NCI-H2081 (cell line): ENCODE measurements at places on chromosomes 12 and 14.

GRCh38 chr14:63642656-63643382, 1.1 kb upstream of the WDR89 start:
- no peak for DNase-seq

DNA sequence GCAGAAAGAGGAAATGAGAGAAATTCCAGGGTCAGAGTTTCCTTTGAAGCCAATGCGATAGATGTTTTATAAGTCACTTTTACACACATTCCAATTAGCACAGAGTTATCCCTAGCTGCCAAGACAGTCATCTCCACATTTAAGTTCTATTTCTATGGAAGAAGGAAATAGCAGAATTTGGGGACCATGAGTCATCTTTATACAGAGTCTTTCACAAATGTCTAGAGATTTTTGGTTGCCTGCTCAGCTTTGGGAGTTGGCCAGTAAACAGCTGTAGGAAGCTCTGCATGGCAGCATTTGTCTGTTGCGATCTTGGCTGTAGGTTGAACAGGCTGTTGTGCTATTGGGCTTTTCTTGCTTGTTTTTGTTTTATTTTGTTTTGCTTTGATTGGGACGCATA, 884.3 kb downstream of the GALC start:
- no peak for DNase-seq

GRCh38 chr14:76664790-76665189, 96.5 kb upstream of the VASH1 start:
- DNase-seq: no peak

DNA sequence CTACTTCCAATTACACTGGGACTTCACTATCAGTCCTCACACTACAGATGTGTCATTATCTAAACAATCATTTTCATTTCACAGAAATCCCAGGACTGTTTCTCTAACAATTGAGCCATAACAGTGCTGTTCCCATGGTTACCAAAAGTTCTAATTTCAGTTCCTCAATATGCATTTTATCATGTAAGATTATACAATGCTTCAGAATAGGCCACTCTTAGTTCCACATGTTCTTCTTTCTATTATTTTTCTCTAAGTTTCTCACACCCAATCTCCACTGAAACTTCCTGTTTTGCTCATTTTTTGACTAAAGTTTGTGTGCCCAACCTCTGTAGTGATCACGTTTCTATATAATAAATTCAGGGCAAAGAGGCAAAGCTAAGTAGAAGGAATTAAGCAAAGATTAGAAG, 185.8 kb downstream of the DUSP6 start:
- DNase-seq: no peak

GRCh38 chr12:72605975-72606374, 333.8 kb downstream of the TRHDE start:
- DNase-seq: peak; percentile 73

DNA sequence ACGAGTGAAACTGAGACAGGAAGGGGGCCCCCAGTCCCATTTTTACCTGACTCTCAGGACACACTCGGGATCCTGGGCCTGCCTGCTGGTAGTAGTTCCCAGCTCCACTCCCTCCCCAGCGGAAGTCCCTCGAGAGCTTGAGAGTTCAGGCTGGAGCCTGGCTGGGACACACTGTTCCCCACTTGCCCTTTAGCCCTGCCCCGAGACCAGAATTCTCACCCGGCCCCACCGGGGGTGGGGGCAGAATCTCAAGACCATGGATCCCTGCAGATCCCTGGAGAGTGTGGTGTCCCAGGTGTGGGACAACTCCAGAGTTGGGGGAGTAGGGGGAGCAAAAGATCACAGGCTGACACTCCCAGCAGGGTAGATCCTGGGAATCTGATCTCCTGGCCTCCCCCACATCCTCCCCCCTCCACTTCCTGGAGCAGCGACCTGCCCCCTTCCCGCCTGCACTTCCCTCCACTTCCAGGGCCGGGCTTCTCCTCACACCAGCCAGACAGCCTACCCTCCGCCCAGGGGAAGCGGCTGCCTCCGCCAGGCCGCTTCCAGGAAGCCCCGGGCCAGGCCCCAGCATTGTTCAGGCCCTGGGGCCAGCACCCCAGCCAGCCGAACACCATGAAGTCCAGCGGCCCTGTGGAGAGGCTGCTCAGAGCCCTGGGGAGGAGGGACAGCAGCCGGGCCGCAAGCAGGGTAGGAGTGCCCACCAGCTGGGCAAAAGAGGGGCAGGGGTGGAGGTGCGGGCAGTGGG, at the start of gene TNS2:
TSS of gene TNS2 (plus strand) at position 495 of the 748 bp plus-strand sequence. CDS start at position 616, 121 bp downstream.
- DNase-seq: peak; percentile 34

GRCh38 chr14:59406454-59407245, 58.5 kb downstream of the GPR135 start:
- DNase-seq: no peak

- DNase-seq: no peak
Observed at GRCh38 chr12:105600911-105601545, 270.5 kb downstream of the C12orf75 start.

- no peak for DNase-seq
Observed at GRCh38 chr12:78155546-78155945, 324.9 kb downstream of the NAV3 start.

GRCh38 chr12:13425766-13426165, 229.2 kb downstream of the EMP1 start:
- DNase-seq: no peak

DNA sequence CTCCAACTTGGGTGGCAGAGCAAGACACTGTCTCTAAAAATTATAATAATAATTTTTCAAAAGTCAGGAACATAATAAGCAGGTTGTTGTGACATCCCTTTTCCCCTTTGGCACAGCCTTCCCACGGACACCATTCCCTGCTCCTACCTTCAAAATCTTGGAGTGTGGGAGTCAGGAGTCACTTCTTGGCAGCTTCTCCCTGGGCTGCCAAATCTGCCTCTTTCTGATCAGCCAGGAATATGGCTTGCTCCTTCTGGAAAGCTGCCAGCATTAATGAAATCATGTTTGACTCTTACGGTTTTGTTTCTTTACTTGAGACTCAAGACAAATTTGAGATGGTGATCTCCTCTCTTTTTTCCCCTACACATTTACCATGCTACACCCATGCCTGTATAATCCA, 391.4 kb upstream of the SYT1 start:
- no peak for DNase-seq

DNA sequence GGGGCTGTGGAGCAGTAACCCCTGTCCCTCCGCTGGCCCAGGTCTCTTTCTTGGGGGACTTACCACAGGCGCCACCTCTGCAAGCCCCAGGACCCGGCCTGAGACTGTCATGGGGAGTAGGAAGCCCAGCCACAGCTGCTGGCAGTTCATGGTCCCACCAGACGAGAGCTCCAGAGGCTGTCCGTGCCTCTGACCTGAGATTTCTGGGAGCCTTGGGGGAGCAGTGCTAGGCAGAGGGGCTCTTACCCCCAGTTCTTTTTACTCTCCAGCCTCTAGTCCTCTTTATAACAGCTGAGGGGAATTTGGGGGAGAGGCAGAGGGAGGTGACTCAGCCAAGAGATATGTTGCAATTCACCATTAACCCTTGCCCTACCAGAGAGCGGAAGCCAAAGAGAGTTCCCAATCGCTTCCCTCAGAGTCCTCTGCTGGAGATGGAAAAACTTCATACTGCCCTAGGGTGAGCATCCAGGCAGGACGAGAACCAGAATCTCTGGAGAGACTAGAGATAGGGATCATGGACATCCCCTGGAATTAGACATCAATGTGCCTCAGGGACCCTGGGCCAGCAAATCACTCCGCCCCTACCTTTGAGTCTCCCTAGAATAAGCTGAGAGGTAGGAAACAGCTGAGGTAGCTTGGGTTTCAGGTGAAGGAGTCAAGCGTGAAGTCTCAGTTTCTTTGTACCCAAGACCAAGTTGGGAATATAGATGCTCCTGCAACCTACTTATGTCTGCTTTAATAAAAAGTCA, at the start of gene MMP19:
TSS of gene MMP19 (minus strand) at position 256 of the 749 bp plus-strand sequence. CDS start at position 150, 106 bp downstream.
- DNase-seq: no peak

DNA sequence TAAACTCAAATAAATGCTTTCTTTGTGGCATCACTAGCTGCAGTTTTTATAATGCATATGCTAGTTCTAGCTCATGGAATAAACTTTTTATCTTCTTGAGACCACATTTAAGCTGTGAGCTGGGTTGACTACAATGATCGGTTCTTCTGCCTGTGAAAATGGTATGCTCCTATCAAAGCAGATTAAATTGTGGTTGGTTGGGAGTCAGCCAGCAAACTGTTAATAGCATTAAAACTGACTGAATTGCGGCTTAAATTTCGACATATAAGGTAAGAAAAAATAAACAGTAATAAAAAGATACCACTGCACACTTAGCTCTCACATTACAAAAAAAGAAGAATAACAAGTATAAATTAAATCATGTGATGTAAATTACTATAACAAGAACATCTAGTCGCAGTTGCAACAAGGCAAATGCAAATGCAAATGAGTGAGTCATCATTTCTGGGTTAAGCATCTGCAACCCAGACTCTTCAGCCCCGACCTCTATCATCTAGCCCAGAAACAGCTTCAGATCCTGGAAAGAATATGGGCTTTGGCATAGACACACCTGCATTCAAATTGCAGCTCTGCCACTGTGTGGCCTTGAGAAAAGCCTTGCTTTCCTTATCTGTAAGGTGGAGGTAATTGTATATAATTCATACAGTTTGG, 19.8 kb upstream of the DHRS7 start:
- DNase-seq: no peak

- no peak for DNase-seq
Observed at GRCh38 chr12:53719649-53720048, 7.6 kb downstream of the CALCOCO1 start.

GRCh38 chr12:12428961-12429657, 72.2 kb downstream of the BORCS5 start:
- no peak for DNase-seq

DNA sequence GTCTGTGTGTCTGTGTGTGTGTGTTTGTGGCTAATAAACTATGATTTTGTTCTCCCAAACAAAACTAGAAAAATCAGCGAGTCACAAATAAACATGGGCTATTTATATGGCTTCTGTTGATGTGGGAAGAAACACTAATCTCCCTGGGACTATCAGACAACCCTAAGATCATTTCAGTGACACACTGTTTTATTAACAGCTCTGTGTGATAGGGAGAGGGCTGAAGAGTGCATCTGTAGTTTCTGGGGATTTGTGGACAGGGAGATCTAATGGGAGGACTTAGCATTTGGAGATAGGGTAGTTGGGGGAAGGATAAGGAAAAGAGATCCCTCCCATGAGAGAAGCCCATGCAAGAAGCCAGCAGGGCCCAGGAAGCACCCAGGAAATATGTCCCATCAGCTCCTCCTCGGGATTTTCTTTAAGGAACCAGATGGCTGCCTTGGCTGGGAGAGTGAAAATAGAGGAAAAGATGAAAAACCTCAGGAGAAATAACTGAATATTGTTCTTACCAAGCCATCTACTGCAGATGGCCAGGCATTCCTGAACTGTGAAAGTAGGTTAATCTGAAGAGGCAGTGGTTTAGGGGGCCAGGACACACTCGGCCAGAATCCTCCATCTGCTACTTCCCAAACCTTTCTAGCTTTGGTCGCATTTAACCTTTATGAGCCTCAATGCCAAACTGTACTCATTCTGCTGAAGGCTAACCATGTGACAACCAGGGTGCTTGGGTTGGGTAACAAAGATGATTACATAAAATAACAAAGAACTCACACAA, 253.4 kb downstream of the BTG1 start:
- DNase-seq: no peak

- peak; percentile 20 for DNase-seq
Observed at GRCh38 chr14:70807898-70808415, 1.4 kb downstream of the MAP3K9 start.

- no peak for DNase-seq
Observed at GRCh38 chr12:16197600-16197999, 79.9 kb downstream of the SLC15A5 start.

GRCh38 chr12:56631790-56632700, 1.9 kb upstream of the BAZ2A start:
- DNase-seq: peak; percentile 49

DNA sequence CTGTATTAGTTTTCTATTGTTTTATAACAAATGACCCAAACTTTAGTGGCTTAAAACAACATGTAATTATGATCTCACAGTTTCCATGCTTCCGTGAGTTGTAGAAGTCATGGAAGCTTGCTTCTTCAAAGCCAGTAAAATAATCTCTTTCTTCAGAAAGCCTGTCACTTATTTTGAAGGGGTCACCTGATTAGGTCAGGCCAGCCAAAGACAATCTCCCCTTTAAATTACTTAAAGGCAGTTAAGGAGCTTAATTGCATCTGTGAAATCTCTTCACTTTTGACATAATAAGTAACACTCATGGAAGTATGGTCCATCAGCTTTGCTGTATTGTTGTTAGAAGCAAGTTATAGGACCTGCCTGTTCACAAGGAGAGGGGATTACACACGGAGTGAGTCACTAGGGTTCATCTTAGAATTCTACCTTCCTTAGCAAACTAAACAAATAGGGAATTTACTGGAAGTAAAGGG, 89.8 kb downstream of the FAR2 start:
- no peak for DNase-seq

DNA sequence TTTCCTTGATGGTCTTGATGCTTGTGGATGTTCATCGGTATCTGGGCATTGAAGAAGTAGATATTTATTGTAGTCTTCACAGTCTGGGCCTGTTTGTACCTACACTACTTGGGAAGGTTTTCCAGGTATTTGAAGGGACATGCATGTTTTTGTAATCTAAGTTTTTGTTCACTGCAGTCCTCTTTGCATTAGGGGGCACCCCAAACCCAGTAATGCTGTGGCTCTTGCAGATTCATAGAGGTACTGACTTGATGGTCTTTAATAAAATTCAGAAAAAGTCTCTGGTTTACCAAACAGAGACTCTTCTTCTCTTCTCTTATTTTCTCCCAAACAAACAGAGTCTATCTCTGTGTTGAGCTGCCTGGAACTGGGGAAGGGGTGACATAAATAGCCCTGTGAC, 150.9 kb upstream of the SLC16A7 start:
- DNase-seq: no peak

- no peak for DNase-seq
Observed at GRCh38 chr12:47340411-47341015, 260.8 kb upstream of the AMIGO2 start.

DNA sequence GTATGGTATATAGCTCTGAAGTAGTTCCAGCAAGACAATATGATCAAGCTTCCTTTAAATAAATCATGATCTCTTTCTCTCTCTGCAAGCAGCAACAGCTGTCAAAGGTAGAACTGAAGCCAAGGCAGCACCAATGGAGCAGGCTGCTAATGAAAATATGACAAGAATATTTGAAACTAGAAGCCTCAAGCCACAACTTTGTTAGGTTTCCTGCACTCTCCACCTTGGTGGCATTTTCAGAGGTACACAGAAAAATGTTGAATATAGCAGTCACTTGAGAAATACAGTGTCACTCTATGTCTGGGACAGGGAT, 43.8 kb upstream of the PSMA6 start:
- DNase-seq: no peak

- peak; percentile 96 for DNase-seq
Observed at GRCh38 chr14:100213956-100214769, 24.8 kb upstream of the YY1 start.

- no peak for DNase-seq
Observed at GRCh38 chr14:49954171-49954631, 61.3 kb downstream of the ARF6 start.

GRCh38 chr12:24546661-24547060, 402.2 kb downstream of the BCAT1 start:
- no peak for DNase-seq

GRCh38 chr14:81436296-81437138, 36.4 kb upstream of the STON2 start:
- DNase-seq: peak; percentile 84
